ENCODE measurements at places on chromosomes 5 and 9.

DNA sequence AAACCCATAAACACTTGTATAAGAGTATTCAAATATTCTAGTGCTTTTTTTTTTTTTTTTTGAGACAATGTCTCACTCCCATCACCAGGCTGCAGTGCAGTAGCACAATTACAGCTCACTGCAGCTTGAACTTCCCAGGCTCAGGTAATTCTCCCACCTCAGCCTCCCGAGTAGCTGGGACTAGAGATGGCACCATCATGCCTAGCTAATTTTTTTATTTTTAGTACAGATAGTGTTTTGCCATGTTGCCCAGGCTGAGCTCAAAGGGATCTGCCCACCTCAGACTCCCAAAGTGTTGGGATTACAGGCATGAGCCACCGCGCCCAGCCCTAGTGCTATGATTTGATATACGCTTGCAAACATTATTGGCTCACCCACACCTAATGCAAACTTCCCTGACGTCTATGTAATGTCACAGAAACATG lies 11.8 kb downstream of the IL6ST start:
- DNase-seq, result no peak

DNA sequence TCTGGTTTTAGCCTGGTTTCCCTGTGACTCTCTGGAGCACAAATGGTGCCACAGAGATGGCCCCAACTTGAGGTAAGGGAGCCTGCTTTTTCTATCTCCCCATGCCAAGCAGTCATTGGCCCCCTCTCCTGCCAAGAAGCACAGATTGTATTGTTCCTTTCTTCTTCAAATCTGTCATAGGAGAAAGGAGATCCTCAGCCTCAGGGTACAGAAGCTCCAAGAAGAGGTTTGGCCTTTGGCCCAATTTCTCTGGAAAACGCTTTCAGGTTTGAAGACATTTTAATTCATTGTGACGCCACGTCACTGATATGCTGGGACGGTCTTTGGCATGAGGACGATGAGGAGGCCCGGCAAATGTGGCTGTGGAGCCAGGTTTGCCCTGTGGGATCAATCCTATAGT lies 29.2 kb upstream of the PANK3 start:
- DNase-seq, result no peak

GRCh38 chr5:171122372-171122771 lies 186.7 kb upstream of the TLX3 start:
- DNase-seq, result no peak

GRCh38 chr5:97096191-97096590 lies 46.2 kb downstream of the LIX1 start:
- no peak for DNase-seq

DNA sequence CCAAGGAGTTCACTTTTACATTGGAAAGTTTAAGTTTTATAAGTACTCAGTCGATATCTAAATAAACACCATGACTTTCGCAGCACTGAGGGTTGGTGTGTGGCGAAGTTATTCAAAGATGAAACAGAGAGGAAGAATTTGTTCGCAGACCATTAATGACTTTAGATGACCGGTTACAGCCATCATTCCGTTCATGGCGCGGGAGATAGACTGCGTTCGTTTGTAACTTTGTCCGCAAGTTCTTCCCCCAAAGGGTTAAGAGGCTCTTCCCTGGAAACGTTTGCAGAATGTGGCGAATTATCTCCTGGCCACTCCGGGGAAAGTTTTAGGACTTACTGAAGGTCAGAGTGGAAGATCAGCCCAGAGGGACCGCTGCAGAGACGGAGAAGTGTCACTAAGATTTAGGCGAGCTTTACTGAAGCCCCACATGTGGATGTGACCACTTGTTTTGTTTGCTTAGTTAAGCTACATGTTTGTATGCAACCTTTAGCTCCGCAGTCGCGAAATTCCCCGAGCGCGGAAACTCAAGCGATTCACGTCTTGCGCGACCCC lies 2.2 kb upstream of the FOXD1 start:
- no peak for DNase-seq

GRCh38 chr5:150285114-150285513 lies 4.5 kb downstream of the CAMK2A start:
- DNase-seq, result no peak

- peak; percentile 39 for DNase-seq
Observed at GRCh38 chr5:10760096-10760920, 726 bp downstream of the DAP start.

DNA sequence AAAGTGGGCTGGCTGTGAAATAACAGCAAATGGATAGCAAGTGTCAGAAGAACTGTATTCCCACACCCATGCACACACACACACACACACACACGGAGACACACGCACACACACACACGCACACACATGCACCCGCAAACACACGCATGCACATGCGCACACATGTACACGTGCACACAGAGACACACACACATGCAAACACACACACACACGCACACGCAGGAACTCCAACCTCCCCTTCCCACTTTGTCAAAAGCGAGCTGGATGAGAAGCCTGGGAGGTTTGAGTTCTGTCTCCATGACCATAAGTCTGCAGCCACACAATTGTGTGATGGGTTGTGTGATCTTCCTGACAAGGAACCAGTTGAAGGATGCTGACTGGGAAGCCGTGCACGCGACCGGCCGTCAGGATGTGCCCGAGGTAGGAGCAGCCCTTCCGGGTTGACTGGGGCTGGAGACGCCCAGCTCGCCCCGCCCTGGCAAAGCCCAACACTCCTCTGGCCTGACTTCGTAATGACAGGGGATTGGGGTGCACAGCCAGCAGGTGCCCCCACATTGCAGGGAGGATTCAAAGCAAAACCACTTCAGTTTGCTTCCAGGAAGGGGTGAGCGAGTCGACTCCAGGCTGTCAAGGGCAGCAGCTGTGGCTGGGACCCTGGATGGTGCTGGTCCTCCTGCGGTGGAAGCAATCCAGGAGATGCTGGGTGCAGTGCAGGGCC lies 29.3 kb upstream of the NKD2 start:
- no peak for DNase-seq

GRCh38 chr5:52734557-52734956 lies 53.2 kb upstream of the ITGA1 start:
- no peak for DNase-seq

- DNase-seq, result no peak
Observed at GRCh38 chr5:154408811-154409210, 37.0 kb upstream of the SAP30L start.

GRCh38 chr5:144194144-144194543 lies 23.5 kb downstream of the KCTD16 start:
- no peak for DNase-seq

DNA sequence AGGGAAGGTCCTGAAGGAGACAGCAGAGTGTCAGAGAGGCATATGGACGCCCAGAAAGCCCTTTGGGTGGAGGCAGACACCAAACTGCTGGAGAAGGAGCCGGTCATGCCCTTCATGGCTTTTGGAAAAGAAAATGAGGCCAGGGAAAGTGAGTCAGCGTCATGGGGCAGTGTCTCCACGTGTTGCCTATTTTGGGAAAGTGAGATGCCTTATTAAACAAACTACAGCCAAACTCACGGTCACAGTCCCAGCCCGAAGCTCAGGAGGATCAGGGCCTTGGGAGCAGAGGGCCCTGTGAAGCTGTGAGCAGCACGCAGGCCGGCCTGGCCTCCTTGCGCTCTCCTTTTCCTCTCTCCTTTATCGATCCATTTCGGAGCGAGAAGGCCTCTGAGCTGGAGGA lies 25.0 kb downstream of the RGS3 start:
- DNase-seq, result no peak

DNA sequence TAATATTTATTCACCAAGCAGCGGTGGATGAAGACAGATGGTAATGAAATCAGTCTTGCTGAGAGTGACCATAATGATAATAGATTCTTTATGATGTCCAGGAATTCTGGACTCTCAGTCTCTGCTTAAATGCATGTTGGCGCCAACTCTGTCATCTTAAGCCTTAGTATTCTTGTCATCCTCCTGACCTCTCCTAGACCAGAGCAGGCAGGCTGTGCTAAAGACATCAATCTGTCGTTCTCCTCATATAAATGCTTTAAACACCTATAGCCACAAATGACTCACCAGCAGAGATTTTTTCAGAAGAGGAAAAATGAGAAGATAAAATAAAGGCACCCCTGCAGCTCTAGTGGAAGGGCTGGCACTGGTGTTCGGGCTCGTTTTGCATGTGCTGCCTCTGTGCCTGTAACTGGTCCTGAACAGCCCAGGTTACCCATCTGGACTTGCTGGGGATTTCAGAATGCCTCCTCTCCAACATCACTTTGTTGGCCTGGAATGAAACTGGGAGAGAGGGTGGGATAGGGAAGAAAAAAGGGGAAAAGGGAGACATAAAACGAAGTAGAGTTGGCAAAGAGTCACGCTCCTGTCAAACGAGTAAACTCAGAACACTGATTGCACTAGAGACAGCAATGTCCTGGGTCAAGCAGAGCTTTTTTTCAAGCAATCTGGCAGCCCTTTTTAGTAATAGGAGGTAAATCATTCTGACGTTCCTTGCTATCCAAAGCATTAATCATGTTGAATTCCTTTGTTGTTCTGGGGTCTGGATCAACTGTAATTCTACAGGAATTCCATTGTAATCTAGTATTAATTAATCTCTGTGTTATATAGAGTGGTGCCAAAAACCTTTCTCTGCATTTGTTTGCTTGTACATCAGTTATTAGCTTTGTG lies 195.5 kb upstream of the CLINT1 start:
- DNase-seq, result no peak

- DNase-seq, result no peak
Observed at GRCh38 chr5:160311491-160312133, 752 bp downstream of the CCNJL start.

GRCh38 chr9:85142496-85142911 lies 473.0 kb downstream of the NTRK2 start:
- no peak for DNase-seq

- DNase-seq, result peak; percentile 62
Observed at GRCh38 chr5:160165137-160166068, 46.2 kb upstream of the PWWP2A start.

- no peak for DNase-seq
Observed at GRCh38 chr5:95988877-95989276, 27.2 kb upstream of the ELL2 start.

GRCh38 chr5:131305906-131306305 lies 42.1 kb downstream of the CDC42SE2 start:
- no peak for DNase-seq

- DNase-seq, result no peak
Observed at GRCh38 chr5:157196045-157196444, 15.4 kb downstream of the ITK start.

DNA sequence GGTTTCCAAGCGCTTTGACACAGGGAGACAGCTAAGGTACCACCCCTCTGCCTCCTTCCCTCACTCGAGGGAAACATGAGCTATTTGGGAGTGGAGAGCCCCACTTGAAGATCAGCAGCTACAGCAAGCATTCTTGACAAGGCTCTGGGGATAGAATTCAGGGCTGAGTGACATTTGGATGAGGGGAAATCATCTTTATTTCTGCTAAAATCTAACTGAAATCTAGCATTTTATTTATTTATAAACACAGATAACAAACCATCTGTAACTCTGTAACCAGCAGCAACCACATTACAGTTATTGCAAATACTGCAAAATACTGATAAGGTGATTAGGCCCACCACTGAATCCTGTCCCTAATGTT lies 22.4 kb downstream of the RNF130 start:
- DNase-seq, result no peak

DNA sequence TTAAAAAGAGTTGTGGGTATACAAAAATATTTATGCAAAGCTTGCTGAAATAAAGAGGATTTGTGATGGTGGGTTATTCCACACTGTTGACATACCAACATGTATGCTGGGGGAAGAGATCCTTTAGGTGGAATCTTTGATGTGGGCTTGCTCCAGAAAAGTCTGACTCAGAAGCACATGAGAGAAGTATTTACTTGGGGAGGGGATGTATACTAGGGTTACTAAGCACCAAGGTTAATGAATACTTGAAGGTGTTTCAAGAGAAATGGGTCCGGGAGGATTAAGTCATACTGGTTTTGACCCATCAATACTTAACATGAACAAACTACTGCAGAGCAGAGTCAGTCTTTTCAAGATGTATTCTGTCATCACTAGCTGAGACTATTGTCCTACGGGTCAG lies 316.4 kb upstream of the GRIN3A start:
- no peak for DNase-seq

- no peak for DNase-seq
Observed at GRCh38 chr5:41270423-41271251, 57.3 kb upstream of the C6 start.

DNA sequence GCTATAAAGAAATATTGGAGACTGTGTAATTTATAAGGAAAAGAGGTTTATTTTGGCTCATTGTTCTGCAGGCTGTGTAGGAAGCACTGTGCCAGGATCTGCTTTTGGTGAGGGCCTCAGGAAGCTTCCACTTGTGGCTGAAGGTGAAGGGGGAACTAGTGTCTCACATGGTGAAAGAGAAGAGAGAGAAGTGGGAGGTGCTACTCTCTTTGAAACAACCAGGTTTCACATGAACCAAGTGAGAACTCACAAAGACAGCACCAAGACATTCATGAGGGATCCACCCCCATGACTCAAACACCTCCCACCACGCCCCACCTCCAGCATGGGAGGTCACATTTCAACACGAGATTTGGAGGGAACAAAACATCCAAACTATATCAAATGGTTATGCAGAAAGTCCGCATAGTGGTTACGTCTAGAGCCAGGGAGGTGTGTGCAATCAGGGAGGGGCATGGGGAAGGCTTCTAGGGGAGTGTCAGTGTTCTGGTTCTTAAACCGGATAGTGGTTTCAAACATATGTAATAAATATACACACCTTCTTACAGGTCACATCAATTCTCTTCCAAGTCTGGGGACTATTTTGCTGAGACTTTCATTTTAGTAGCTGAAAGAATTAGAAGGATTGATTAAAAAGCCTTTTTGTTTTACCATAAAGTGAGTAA lies 113.0 kb downstream of the TRIO start:
- no peak for DNase-seq

DNA sequence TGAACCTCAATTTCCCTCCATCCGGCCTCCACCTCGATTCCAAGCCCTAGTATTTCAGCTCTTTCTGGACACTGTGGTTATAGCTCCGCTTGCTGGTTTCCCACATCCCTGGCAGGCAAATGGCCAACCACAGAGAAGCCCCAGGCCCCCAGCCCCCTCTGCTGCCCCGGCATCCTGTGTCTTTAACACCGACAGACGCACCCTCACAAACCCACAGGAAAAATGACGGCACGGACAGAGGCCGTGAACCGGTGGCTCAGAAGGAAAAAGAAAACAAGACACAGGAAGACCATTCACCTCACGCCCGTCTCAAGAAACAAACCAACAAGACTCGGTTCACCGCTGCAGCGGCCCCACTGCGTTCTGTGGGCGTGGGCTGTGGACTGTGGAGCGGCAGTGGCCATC lies 1.5 kb upstream of the CLIC3 start:
- no peak for DNase-seq

DNA sequence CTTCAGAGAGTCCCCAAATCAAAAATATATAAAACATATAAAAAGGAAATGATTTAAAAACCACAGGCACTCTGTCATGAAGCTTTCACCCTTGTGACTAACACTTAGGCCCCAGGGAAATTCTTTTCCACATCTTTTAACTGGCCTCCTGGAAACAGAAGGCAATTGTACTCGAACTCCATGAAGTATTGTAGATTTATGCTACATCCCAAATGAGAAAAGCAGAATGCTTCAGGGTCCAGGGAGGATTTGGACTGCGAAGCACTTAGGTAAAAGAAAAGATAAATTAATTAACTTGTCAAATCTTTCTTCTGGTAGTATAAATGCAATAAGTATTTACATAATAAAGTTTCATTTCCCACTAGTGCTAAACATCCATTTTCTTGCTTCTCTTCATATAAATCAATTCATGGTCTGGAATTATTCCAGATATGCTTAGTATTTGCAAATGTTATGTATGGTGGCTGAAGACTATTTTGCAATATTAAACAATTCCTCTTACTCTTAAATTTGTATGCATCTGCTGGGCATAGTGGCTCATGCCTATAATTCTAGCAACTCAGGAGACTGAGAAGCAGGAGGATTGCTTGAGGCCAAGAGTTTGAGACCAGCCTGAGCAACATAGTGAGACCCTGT lies 64.9 kb upstream of the ELL2 start:
- DNase-seq, result no peak
